ENCODE measurements at places on chromosomes 4 and X. TPM values are rescaled to one million over a fixed set of nuclear protein-coding genes. Genes with fewer than 3 reads are reported as not detected.

DNA sequence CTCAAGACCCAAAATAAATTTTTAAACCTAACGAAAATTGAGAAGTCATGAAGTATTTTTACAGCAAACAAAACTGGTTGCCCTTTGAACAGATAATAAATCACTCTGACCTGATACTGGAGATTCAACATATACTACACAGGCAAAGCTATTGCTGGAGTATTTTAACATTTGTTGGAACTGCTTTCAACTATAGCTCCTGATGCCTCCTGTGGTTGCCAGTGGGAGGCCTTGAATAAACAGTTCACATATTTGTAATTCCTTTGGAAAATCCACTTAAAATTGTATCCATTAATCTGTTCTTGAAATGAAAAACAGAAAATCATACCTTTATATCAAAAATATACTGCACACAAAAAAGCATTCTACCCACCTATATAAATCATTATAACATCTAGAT is 605.1 kb downstream of the KCTD8 start:
- no peaks in the 10 kb centered on the region for H3K4me1 ChIP-seq
- H3K36me3 ChIP-seq: no peaks in the 10 kb centered on the region
- no peaks in the 10 kb centered on the region for H3K27me3 ChIP-seq
- H3K4me3 ChIP-seq: no peak overlapping the region
- DNase-seq: no peak

GPR82 gene
- polyA plus RNA-seq: 1.4 TPM

DNA sequence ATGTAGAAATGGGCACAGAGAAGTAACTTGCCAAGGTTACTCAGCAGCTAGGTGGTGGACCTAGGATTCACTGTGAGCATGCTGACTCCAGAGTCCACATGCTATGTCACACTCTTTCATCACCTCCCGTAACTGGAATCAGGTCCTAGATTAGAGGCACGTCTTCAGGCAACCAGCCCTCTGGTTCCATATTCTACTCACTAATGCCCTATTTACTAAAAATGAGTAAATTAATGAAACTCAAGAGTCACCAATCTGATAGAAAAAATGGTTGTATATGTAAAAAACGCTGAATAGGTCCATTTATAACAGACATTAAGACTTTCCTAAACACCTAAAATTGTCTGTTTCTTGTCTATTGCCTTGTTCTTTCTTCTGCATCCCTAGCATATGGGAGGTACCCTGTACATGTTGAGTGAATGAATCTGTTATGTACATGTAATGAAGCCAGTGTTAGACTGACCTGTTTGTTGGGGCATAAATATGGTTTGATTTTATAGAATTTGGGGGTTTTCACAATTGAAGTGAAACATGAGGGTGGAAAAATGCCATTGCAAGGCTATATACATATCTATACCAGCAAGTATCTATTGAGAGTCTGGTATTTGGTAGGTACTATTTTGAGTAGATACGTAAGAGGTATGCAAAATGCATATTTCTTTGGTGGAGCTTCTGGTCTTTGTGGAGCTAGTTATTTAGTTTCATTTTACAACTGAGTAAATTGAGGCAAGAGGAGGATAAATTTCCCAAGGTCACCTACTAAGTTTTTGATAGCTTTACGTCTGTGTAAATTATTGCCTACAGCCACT is 7.5 kb upstream of the RUFY3 start:
- H3K4me1 ChIP-seq: peaks cover 3% of the 10 kb centered on the region
- no peak overlapping the region for H3K27ac ChIP-seq
- H3K27me3 ChIP-seq: no peaks in the 10 kb centered on the region
- no peak overlapping the region for H3K4me3 ChIP-seq

CFAP47 gene
- polyA plus RNA-seq: 0.04 TPM

Measured in large intestine (tissue), 12 donors.